ENCODE measurements at places on chromosomes 4 and X.

DNA sequence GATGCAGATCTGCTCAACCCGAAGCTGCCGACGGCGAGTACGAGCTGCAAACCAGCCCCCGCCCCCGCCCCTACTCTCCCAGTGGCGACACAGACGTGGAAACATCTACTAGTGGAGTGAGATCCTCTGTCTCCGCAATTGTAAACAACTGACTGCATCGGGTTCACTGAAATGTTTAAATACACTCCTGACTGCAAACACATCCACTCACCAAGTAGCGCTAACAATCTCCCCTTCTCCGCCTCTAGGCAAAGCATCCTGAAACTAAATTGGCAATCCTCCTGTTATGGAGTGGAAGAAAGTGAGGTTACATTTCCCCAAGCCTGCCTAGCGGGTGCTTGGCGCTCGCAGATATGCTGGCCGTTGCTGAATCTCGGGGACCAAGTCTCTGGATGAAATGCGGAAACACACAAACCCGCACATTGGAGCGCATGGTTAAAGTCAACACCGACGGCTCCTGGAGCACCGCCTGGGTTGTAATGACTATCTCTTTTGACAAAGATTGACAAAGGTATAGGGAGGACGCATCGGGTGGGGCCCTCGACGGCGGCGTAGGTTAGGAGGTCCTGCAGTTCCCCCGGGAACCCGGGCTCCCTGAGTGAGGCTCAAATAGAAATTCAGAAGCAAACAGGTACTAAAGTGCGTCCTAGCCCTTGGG is 117.0 kb upstream of the TEX13C start:
- DNase-seq, result no peak

- no peak for DNase-seq
Measured at GRCh38 chr4:139822391-139822790, 156.8 kb downstream of the MGST2 start.

DNA sequence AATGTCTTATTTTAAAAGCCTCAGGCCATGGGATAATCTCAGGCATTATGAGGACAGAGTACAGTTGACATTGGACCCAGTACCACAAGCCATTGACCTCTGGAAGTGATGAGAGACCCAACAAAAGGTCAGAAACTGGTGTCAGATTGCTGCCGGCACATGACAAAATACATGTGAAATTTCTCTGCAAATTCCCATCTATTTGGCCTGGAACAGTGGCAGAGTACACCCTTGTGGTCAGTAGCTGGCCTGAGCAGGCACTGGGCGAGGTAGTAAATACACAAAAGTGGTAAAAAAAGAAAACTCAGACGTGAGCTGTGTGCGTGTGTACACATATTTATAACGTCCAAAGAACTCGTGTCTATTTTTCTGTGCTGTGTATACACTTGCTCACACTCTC is 155.5 kb downstream of the DHX15 start:
- DNase-seq, result no peak

DNA sequence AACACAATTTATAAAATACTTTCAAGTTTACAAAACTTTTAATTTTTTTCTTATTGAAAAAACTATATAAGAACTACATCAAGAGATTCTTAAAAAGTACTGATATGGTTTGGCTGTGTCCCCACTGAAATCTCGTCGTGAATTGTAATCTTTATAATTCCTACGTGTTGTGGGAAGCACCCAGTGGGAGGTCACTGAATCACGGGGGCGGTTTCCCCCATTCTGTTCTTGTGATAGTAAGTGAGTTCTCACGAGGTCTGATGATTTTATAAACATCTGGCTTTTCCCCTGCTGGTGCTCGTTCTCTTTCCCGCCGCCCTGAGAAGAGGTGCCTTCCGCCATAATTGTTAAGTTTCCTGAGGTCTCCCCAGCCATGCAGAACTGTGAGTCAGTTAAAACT is 88.5 kb downstream of the FRAS1 start:
- DNase-seq, result no peak

DNA sequence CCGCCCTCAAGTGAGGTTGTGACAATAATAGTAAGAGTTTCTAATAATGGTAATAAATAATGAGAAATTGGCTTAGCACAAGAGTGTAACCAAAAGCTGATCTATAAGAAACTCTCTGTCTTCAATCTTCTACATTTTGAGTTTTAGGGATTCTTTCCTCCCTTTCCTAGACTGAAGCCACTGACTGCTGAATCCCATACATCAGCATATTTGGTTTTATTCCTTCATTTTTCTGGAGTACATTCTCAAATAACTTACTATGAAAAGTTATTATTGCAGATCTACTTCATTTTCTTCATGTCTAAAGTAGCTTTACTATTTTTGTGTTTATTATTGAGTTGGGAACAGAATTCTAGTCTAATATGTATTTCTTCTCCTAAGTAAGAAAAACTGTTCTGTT is 49.9 kb upstream of the ADAD1 start:
- no peak for DNase-seq

GRCh38 chr4:151202851-151203455 is 74.0 kb upstream of the PRSS48 start:
- no peak for DNase-seq

GRCh38 chr4:189178125-189178746 is 762.4 kb upstream of the FRG1 start:
- DNase-seq, result no peak

GRCh38 chrX:149949743-149950436 is 11.6 kb upstream of the EOLA2 start:
- DNase-seq, result no peak

DNA sequence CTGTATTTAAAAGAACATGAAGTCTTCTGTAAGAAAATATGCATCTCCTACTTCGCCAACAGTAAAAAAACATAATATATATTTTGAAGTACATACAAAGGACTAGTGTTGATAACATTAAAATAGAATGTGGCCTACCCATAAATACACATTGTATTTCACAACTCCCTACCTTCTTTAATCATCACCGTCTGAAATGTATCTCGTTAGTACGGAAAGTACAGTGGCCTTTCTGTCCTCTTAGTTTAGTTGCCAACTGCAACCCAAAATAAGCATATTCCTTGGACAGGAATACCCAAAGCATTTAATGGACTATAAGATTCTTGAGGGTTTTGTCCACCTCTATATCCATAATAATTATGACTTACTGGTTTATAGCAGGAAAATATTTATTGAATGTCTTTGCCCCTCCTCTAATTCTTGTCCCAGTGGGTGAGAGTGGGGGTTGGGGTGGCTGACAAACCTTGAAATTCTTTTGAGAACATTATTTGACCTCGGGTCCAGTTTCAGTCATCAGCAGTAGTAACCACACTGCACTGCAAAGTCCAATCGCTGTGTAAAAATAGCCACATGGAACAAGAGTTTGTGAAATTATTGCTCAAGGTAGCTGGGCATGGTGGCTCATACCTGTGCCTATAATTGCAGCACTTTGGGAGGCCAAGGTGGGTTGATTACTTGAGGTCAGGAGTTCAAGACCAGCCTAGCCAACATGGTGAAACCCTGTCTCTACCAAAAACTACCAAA is 474.5 kb downstream of the KLHL13 start:
- DNase-seq, result no peak

GRCh38 chr4:21290562-21290961 is 590.3 kb downstream of the PACRGL start:
- DNase-seq, result no peak

DNA sequence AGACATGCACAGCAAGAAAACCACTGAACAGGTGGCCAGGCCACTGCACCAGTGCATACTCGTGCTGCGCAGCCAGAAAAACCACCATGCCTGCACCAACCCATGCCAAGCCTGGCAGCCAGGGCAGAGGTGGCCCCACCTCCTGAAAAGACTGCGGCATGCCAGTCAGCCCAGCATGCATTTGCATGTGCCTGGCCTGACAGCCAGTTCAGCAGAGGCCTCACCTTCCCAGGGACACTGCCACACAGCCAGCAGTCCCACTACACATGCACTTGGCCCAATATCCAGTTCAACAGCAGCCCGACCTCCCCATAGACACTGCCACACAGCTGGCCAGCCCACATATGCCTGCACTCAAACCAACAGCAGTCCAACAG is 43.5 kb upstream of the DDX60 start:
- no peak for DNase-seq

DNA sequence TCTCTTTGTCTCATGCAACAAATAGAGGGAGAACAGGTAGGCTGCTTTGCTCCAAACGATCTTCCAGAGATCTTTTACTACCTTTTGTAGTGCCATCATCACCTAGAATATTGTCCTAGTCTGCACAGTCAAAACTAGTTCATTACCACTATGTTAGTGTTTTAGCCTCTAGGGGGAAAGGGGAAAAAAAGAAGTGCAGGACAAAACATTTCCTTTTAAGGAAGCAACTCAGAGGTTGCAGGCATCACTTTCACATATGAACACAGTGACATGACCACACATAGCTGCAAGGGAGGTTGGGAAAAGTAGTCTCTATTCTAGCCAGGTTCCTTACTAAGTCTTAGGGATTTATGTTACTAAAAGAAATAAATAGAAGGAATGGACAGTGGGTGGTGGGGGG is 39.3 kb upstream of the RAP2C start:
- DNase-seq, result no peak

DNA sequence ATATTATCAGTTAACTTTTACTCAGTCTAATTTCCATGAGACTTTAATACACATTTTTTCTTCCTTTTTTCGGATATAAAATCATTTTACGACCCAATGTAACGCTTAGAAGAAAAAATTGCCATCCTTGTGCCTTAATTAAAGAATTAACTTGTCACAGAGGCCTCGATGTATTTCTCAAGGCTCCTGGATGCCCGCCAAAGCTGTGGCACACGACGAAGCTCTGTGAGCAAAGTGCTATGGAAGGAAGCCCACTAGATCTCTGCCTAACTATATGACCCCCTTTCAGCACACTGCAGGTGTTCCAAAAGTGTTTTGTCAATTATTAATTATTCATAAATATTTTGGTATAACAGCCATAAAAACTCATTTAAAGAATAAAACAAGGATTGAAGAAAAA is 54.4 kb downstream of the TAPT1 start:
- DNase-seq, result no peak

DNA sequence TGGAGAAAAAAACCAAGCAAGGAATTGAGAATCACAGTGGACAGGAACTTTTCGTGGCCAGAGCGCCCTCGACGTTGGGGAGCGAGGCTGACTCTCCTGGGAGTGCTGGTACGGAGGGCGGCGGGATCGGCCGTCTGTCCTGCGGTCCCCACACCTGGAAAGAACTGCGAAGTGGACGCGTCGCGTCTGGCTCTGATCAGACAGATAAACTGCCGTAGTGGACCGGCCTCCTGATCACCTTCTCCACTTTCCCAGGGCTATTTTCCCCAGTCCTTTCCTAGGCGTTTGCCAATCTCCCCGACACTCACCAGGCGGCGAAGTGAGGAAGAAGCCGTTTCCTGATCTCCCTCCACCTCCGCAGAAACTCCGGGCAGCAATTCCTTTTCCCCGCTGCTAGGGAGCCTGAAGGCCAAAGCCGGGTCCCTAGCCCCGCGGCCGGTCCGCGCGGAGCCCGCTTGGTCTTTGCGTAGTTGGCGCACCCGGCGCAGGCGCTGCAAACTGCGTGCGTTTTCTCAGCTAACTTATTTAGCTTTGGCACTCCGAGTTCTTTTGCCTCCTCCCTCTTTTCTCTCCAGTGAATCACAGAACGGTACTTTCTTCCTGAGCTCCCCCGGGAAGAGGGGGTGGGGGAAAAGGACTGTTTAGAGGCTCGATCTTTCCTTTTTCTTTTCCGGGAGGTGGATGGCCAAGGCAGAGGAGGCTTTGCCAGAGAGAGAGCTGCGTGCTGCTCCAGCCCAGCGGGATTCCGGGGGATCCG is at the start of gene ARSJ:
Gene ARSJ, minus strand, starts transcription at position 500 of the 757 bp plus-strand sequence. CDS start 813 bp downstream, outside the sequence.
- DNase-seq, result peak; percentile 22

DNA sequence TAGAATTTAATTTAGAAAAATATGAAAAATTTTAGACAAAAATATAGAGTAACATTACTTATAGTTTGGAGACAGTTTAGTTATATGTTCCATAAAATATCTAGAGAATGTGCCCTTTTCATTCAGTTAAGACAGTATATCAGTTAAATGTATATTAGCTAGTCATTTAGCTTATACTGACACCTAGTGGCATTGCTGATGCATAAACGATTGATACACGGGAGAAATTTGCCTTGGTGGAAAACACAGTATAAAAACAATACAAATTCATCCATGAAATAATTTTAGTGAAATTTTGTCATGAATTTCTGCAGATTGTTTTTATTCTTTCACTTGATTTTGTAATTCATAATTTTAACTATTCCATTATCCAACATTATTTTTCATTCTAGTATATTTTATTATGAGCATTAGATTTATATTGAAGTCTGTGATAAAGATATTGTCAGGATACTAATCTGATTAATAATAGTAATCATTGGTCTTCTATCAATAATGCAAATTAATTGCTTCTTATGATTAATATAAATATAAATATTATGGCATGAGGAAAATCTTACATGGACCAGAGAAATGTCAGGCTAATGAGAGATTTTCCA is 219.0 kb downstream of the TLL1 start:
- no peak for DNase-seq

GRCh38 chr4:141676087-141676670 is 39.8 kb downstream of the IL15 start:
- no peak for DNase-seq

DNA sequence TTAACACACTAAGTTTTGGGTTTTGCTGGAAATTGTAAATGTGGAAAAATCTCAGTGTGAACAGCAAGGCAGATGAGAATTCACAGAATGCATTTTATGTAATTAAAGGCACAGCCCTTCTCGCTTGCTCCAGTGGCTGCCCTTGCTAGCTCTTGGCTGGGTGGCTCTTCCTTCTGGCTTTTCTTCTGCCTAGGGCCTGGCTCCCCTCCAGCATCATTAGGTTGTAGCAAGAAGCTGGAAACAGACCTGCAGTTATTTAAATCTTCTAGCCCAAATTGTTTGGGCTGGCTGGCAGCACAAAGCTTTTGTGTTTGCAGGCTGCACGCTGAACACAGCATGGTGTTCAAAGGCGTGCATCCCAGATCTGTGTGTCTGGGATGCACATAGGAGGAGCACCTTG is 56.5 kb downstream of the LIMCH1 start:
- DNase-seq, result no peak

GRCh38 chrX:150503898-150504219 is 64.6 kb upstream of the MTM1 start:
- DNase-seq, result no peak

GRCh38 chr4:25180524-25181131 is 20.4 kb upstream of the SEPSECS start:
- no peak for DNase-seq

- no peak for DNase-seq
Measured at GRCh38 chr4:137309424-137309823, 222.9 kb downstream of the PCDH18 start.

GRCh38 chrX:56726605-56727004 is 2.4 kb upstream of the NBDY start:
- no peak for DNase-seq

GRCh38 chrX:140065961-140066662 is 100.8 kb upstream of the CXorf66 start:
- no peak for DNase-seq

GRCh38 chr4:80226094-80226493 is 28.8 kb downstream of the PRDM8 start:
- DNase-seq, result no peak

DNA sequence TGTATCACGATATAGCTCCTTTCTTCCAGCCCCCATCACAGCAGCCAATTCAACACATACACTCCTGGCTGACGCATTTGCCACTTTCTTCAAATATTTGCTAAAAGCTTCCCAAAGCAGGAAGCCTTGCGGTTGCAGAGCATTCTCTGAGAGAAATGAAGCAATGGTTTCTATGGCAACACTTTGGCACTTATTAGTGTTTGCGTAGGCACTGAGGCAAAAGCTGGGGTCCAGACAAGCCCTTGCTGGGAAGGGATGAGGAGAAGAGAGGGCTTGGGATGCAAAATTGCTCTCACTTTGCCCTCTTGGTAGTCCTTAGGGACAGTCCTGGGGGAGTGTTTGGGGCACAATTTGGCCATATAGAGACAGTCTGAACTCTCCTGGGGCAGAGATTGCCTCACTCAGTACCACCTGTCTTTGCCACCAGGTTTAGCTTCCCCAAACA is 55.0 kb upstream of the PAK3 start:
- no peak for DNase-seq

Data from thoracic aorta (tissue), 2 donors.